ENCODE measurements at places on chromosomes 16 and 17. TPM values are rescaled to one million over a fixed set of nuclear protein-coding genes. Genes with fewer than 3 reads are reported as not detected.

The C1QL1 gene
- 15.4 TPM for total RNA-seq

The CLDN9 gene
- 4.0 TPM for total RNA-seq

The C17orf67 gene
- 5.2 TPM for total RNA-seq

The SBK1 gene
- 24.6 TPM for total RNA-seq

The CLDN7 gene
- total RNA-seq, result 0.88 TPM

The HOXB8 gene
- not detected for total RNA-seq

The CLDN6 gene
- not detected for total RNA-seq

The SHCBP1 gene
- 4.1 TPM for total RNA-seq

The LITAFD gene
- total RNA-seq, result not detected

The HP gene
- 1.1 TPM for total RNA-seq

The IRX3 gene
- total RNA-seq, result not detected

The VPS35 gene
- total RNA-seq, result 71.5 TPM

The TMC8 gene
- total RNA-seq, result 8.2 TPM

The ABCC3 gene
- 3.5 TPM for total RNA-seq

The OR4D1 gene
- total RNA-seq, result not detected

The ESRP2 gene
- 0.66 TPM for total RNA-seq

The MT1F gene
- 68.8 TPM for total RNA-seq

The CFAP97D1 gene
- not detected for total RNA-seq

The SYNGR3 gene
- total RNA-seq, result 171 TPM

The PYY gene
- not detected for total RNA-seq

Measured in dorsolateral prefrontal cortex (tissue), 122 donors.